Right kidney (tissue), 9 donors: ENCODE measurements at places on chromosomes 3 and 15.

DNA sequence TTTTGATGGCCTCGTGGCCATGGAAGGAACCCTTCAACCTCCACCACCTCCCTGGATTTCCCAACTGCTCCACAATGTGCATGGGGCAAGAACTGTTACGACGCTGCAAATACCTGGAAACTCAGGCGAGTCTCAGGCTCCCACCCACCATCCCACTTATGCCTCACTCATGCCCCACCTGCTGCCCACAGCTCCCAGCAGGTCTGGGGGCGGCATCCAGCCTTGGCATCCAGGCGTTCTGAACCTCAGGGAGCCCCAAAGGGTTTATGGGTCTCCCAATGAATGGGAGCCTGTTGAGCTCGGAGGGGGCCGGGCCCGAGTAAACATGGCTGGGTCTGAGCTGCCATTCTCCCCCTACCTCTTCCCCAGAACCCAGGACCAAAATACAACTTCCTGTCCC, 2.0 kb upstream of the PTH1R start:
- no peak for DNase-seq

DNA sequence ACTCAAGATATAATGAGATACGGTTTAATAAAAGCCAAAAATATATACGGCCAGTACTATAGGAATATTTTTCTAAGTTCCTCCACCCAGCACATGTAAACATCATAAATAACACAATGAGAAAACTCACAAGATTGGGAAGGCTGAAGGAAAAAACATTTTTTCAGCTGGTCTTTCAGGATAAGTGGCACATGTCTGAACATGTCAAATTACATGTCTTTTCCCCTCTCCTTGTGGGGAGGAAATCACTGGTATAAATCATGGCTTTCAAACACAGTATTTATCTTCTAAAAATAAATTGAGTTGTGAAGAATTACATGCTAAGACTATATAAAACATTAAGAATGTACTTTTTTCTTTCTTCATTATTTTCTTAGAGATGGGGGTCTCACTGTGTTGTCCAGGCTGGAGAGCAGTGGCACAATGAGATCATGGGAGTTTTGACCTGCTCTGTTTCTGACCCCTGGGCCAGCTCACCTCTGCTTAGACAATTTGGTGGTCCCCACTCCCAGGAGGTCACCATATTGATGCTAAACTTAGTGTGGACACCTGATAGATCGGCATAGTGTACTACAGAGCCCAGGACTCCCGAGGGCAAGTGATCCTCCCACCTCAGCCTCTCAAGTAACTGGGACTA, 32.8 kb downstream of the ETV5 start:
- DNase-seq = no peak

DNA sequence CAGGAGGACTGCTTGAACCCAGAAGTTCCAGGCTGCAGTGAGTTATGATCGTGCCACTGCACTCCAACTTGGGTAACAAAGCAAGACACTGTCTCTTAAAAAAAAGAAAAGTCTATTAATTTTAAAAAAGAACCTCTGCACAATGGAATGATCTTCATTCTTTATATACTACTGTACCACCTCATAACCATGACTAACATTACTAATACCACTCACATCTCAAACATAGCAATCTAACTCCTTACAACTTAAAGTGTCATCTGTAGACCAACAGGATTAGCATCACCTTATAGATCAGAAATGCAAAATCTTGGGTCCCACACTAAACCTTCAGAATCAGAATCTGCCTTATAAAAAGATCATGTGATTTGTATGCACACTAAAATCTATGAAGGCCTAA, 48.8 kb upstream of the MAP4 start:
- no peak for DNase-seq

GRCh38 chr3:37456270-37456708, 281.9 kb upstream of the LRRFIP2 start:
- no peak for DNase-seq

DNA sequence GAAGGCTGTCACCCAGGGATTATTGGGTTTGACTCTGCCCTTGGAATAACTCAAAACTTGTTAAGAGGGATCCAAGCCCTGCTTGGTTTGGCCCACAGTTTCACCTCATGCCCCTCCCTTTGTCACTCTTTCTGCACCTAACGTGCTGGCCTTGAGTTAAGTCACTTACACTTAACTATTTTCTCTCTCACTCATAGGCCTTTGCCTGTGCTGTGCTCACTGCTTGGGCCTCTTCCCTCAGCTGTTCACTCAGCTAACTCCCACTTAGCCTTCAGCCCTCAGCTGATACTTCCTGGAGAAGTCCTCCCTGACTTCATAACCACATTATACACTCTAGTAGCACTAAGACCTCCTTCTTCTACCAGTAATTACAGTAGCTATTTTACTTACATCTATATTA, 133.3 kb downstream of the CMSS1 start:
- no peak for DNase-seq

- DNase-seq = no peak
These were observed 173.2 kb downstream of the ALCAM start for GRCh38 chr3:105539897-105540296.

GRCh38 chr3:182740710-182741109, 52.6 kb upstream of the ATP11B start:
- peak; percentile 25 for DNase-seq

GRCh38 chr3:72977060-72977808, 19.4 kb upstream of the PPP4R2 start:
- no peak for DNase-seq

DNA sequence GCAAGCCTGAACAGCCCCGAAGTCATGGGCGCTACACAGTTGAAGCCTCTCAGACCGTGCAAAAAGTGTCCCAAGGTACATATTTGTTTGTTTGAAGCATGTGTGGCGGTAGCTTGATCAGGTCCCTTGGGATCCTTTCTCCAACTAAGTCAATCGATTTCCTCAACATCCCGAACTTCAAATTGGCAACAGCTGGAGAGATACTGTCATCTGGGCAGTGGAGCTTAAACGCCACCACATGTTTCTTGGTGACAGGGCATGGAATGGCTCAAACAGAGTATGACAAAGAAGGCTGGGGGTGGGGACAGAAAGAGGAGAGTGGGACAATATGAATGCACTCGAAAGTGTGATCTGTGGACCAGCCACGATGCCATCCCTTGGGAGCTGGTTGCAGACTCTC, 84.9 kb upstream of the PSMD6 start:
- no peak for DNase-seq

DNA sequence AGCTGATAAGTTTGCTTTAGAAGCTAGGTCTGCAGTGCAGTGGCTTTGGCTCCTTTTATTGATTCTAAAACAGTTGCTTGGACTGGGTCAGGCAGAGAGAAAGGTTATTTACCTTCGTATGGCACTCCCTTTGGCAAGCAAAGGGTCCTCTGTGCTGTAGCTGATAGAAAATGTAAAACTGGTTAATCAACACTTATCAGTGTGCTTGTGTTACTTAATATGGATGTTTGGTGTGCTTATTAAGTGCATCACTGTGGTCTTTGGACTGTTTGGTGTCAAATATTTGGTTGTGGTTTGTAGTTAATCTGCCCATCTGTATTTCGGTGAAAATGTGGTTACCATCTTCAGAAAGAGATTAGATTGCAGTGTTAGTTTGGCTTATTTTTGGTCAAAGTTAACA, 16.0 kb downstream of the UBE2E2 start:
- no peak for DNase-seq

- DNase-seq = no peak
These were observed 48.4 kb downstream of the CHAC1 start for GRCh38 chr15:41001524-41002214.

DNA sequence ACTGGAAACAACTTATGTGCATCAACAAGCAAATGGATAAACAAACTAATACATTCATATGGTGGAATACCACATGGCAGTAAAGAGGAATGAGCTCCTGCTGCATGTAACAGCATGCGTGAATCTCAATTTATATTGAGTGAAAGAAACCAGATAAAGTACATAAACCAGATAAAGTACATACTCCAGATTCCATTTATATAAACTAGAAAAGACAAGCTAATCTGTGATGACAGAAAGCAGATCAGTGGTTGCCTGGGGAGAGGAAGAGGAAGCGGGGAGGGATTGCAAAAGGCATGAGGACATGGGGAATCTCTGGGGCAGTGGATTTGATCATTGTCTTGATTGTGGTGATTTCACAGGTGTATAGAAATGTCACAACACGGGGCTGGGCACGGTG, 34.2 kb downstream of the LIMD1 start:
- DNase-seq = no peak

- no peak for DNase-seq
These were observed 61.6 kb downstream of the RAB7A start for GRCh38 chr3:128787256-128788253.

DNA sequence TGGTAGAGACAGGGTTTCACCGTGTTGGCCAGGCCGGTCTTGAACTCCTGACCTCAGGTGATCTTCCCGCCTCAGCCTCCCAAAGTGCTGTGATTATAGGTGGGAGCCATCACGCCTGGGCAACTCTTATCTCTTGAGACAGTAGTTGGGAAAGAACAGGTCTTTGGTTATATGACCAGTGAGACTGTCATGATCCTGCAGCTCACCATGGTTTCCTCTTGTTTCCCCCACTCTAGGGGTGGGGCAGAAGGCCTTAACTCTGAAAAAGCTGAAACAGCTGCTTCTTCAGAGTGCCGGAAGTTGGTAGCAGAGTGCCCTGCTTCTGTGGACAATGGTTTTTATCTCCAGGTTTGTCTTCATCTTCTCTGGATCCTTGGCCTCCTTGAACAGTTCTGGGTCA, 4.7 kb upstream of the TYRO3 start:
- DNase-seq = no peak

GRCh38 chr3:128131897-128132646, 8.5 kb upstream of the RUVBL1 start:
- no peak for DNase-seq

- DNase-seq = no peak
These were observed 31.0 kb downstream of the PGBD4 start for GRCh38 chr15:34132881-34133280.

DNA sequence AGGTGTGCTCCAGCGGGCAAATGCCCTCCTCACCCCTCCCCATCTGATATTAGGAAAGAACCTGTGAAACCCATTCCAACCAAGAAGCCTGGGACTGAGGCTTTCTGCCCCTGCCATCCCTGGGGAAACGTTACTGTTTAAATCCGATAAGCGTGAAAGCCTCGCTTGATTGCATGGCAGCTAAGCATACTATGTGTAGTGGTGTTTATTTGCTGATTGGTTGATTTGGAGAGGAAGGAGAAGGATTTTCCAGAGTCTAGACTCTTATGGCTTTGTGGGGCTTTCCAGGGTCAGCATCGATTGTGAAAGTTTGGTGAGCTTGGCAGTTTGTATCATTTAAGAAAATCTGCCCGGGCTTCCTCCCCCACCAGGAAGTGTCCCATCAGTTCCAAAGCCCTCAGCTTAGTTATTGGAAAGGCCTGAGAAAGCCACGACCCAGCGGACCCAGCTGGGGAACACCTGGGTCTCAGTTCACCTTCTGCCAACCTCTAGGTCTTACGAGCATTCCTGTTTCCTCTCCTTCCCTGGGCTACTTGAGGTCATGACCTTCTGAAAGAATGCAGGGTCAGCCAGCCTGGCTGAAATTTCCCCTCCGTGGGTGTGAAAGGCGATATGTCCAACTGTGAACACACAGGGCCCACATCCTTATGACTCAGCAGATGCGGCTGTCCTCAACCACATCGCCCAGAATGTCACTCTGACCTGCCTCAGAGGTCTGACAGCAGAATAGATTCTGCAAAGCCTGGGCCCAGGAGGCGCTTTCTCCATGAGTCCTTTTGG, 62.8 kb upstream of the HERC1 start:
- no peak for DNase-seq

GRCh38 chr3:171427771-171428320, 32.4 kb downstream of the TNIK start:
- no peak for DNase-seq

DNA sequence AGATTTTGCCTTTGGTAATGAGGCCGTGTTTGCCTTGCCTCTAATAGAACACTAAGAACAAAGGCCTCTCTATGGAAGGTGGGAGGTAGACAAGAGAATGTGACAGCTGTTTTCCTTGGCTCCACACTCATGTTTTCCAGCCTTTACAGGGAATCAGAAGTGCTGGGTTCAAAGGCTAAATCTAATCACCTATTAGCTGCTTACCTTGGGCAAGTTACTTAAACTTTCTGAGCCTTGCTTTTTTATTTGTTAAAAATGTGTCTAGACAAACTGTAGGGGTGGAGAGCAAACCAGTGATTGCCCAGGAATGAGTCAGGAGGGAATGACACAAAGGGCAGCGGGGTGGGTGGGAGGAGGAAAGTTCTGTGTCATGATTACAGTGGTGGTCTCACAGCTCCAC, 179.0 kb downstream of the P3H2 start:
- DNase-seq = no peak

DNA sequence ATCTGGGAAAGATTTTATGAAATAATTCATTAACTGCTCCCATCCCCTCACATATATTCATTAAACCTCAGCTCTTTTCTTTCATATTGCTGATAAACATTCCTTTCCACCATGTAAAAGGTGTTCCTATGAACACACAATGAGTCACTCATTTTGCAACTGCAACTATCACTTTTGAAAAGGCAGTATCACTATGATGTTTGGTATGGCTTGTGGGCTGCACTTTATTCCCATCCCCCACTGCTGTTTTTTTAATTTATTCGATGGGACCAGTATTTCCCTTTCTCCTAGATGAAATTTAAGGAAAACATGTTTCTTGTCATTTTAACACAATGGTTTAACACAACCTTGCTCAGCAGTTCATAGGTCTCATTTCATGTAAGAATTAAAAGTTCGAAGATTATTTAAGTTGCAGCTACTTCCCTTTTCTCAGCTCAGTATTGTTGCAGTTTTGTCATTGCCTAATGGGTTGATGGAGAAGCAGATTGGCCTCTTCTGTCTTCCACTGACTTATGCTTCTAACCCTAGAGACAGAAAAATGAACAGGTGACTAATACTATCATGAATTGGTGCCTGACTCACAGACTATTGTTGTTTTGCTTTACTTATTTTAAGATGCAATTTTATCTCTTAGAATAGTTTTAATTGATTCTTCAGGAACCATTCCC, 280.3 kb downstream of the ZPLD1 start:
- no peak for DNase-seq

GRCh38 chr15:48336940-48337339, 5.7 kb downstream of the DUT start:
- DNase-seq = no peak

GRCh38 chr15:31502541-31503229, 176.1 kb downstream of the KLF13 start:
- DNase-seq = no peak

DNA sequence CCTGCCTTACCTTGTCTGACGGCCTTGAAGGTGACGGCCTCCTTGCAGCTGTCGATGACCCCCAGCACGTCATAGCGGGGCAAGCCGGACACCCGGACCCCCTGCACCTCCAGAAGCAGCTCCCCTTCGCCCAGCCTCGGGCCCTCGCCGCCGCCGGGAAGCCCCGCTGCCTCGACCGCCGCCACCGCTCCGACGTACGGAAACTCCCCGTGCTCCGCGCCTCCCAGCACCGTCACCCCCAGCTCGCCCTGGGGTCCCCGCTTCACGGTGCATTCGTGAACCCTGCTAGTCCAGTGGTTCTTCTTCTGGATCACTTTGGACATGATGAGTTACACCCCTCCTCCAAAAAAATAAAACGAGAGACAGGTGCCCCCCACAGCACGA, 740 bp downstream of the MAGI1 start:
- DNase-seq = no peak
